Head of caudate nucleus (tissue), 42 donors: ENCODE measurements at places on chromosomes 4 and X.

DNA sequence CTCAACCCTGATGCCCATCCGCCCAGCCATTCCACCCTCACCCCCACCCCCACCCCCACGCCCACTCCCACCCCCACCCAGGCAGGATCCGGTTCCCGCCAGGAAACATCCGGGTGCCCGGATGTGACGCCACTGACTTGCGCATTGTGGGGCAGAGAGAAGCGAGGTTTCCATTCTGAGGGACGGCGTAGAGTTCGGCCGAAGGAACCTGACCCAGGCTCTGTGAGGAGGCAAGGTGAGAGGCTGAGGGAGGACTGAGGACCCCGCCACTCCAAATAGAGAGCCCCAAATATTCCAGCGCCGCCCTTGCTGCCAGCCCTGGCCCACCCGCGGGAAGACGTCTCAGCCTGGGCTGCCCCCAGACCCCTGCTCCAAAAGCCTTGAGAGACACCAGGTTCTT is at the start of gene MAGEA1:
MAGEA1 (plus strand) TSS at position 154 of the 400 bp plus-strand sequence. CDS start 3,106 bp downstream, outside the sequence.
- no peak for DNase-seq

DNA sequence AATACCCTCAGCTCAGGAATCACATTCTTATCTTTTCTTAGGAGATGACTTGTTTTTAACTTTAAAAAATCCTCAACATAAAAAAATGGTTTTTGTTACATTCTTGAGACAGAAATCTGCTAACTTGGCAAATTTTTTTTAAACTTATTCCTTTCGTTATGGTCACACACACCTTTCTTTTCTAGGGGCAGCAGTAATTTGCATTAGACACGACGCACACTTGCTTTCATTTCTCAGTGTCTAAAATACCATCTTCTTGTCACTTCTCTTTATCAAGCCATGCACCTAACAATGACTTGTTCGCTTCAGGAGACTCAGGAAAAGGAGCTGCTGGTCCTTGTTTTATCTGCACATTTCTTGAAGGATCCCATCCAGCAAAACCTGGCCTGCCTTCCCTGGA is 112.6 kb upstream of the TBL1X start:
- no peak for DNase-seq

GRCh38 chr4:54741202-54741601 is 83.4 kb downstream of the KIT start:
- DNase-seq, result no peak

DNA sequence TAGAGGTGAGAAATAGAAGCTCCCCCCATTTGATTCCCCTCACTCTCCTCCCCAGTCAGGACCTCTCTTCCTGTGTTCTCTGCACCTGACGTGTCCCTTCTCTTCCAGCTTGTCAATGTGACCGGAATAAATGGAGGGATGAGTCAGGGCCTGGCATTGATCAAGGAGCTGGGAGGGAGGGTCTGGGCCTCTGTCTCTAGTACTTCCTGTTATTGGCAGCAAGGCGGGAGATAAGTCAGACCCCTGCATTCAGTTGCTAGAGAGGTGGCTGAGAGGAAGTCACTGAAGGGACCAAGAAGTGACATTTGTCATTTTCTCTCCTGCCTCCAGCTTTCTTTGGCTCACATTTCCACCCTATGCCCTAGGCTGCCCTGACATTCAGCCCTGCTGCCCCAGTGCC is 35.1 kb upstream of the ZNF41 start:
- no peak for DNase-seq

GRCh38 chr4:89803915-89804314 is 33.0 kb downstream of the SNCA start:
- DNase-seq, result no peak

- peak; percentile 61 for DNase-seq
These were observed 367.4 kb downstream of the UNC5C start for GRCh38 chr4:95181243-95181995.

DNA sequence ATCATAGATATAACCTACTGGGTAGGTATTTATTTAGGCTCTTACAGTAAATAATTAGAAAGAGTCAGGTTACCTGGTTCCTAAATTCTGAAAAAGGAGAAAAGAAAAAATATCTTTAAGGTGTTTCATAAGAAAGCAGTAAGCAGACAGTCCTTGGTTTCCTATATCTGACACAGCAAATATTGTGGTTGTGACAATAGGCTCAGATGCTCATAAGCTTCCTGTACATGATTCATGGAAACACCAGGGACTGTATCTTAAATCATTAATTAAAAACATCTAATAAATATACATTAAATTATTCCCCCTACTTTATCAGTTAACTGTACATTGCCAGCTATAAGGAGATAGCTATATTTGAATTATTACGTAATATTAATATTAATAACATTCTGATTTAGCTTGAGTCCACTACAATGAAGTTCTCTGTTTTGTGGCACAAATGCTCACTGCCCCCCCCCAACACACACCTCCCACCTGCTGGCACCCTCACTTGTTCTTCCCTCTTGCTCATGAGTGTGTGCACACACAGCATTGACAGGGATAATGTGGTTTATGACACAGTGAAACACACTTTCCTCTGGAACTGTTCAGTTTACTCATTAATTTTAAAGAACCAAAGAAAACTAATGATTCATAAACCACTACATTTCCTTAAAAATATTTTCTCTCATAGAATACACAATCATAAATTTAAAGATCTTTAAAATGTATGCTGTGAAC is 187.4 kb downstream of the NR3C2 start:
- no peak for DNase-seq

DNA sequence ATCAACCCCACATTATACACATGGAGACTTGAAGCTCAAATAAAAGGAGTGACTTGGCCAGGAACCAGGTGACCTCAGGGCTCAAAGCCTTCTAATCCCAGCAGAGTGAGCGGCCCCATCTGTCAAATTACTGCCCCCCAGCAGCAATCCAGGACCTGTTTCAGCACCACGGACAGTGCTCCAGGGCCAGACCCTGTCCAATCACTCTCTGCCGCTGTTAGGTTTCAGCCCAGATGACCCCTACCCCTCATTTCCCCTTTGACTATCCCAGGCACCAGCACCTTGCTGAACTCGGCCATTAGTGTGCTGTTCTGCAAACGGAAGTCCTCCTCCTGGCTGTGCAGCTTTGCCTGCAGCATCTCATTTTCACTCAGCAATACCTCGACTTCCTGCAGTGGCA is 5.1 kb downstream of the GRIPAP1 start:
- no peak for DNase-seq

- DNase-seq, result no peak
These were observed 153.8 kb upstream of the RAPGEF2 start for GRCh38 chr4:158949099-158949498.

DNA sequence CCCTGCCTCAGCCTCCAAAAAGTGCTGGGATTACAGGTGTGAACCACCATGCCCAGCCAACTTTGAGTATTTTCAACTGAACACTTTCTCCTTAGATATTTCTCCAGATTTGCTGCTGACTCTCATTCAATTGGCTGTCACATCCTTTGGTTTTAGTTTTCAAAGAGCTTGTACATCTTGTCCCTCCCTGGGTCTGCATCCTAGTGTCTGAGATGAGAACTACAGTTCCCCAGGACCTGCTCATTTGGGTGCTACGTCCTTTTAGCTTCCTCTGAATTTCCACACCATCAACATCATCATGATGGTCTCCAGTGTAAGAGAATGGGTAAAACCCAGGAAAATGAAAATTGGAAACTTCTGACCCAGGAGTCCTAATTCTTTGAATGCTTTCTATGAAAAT is 312.9 kb downstream of the NLGN4X start:
- no peak for DNase-seq

DNA sequence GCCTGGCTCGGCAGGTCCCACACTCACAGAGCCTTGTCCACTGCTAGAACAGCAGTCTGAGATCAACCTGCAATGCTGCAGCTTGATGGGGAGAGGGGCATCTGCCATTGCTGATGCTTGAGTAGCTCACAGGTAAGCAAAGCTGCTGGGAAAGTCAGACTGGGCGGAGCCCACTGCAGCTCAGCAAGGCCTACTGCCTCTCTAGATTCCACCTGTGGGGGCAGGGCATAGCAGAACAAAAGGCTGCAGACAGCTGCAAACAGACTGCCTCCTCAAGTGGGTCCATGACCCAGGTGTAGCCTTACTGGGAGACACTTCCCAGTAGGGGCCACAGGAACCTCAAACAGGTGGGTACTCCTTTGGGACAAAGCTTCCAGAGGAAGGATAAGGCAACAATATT is 110.6 kb upstream of the ADAMTS3 start:
- DNase-seq, result no peak

DNA sequence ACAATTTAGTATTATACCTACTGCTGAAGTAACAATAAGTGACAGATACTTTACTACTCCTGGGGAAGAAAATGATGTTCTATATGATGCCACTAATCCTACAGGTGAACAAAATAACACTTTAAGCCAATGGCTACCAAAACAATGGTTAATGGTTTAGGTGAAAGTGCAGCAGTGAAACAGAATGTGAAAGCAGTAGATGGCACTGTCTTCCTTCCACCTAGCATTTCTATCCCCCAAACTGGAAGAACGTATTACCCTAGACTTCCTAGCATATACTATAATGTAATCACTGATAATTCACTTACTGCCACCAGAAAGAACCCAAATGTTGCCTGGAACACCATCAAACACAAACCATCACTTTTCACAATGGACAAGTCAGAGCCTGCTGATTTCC is 18.9 kb upstream of the CABS1 start:
- DNase-seq, result no peak

DNA sequence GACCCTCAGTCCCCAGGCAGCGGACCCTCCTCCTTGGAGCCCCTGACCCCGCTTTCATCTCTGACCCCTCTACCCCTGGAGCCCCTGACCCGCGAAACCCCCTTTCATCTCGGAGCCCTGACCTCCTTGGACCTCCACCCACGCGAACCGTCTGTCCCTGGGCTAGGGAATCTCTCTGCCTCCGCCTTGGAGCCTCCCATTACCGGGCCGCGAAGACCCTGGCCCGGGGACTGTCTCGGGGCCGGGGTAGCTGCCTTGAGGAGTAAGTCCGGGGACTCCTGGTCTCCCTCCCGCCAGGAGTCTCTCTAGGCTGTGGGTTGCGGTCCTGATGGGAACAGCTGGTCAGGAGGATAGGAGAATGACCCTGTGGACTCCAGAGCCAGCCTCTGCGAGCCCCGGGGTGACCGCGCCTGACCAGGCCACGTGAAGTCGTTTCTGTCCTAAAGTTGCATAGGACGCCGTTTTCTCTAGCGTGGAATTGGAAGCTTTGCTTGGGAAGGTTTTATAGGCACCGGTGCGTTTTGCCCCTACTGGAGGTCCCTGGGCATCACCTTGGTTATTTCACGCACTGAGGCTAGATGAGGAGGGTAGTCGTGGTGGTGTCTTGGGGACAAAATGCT is 824 bp downstream of the TBC1D14 start:
- no peak for DNase-seq

DNA sequence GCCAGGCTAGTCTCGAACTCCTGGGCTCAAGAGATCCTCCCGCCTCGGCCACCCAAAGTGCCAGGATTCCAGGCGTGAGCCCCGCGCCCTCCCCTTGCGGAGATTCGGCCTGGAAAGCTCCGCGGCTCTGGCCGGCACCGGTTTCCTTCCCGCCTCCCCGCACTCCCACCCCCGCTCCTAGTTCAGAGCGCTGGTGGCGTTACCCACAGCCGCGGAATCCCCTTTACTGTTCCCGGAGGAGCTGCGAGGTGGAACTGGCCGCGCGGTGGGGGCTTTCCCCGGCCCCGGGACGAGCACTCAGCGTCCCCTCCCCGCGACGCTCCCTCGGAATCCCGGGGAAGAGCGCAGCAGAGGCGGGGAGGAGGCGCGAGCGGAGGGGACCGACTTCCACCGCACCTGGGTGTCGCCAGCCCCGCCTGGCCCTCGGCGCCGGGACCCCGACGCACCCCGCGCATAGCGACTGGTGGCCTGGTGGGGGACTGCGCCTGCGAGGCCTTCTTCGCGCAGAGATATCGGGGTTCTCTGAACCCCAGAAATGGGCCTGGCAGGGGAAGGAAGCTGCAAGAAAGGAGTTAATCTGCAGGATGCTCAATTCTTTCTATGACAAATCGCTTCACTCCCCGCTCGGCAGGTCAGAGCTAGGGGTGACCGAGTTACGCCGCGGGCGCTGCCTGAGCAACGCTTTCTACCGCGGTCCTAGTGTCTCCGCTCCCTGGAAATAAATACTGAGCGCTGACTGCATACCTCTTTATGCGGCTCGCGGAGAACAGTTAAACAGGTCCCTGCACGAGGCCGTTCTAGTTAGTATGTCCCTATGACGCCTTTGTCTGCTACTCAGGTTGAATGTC is 14.6 kb upstream of the SLC25A4 start:
- peak; percentile 39 for DNase-seq

DNA sequence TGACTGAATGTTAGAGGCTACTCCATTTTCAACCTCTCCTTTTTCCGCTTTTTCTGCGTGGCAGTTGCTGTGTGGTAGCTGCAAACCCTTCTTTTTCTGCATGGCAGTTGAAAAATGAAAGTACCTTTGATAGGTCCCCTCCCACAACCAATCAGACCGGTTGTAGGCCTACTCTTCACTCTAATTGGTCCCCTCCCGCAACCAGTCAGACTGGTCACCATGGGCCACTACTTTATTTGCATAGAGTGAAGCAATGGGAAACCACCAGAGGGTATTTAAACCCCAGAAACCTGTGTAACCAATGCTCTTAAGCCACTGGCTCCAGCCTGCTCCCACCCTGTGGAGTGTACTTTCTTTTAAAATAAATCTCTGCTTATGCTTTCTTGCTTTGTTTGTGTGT is 877.8 kb downstream of the FAM133A start:
- no peak for DNase-seq

DNA sequence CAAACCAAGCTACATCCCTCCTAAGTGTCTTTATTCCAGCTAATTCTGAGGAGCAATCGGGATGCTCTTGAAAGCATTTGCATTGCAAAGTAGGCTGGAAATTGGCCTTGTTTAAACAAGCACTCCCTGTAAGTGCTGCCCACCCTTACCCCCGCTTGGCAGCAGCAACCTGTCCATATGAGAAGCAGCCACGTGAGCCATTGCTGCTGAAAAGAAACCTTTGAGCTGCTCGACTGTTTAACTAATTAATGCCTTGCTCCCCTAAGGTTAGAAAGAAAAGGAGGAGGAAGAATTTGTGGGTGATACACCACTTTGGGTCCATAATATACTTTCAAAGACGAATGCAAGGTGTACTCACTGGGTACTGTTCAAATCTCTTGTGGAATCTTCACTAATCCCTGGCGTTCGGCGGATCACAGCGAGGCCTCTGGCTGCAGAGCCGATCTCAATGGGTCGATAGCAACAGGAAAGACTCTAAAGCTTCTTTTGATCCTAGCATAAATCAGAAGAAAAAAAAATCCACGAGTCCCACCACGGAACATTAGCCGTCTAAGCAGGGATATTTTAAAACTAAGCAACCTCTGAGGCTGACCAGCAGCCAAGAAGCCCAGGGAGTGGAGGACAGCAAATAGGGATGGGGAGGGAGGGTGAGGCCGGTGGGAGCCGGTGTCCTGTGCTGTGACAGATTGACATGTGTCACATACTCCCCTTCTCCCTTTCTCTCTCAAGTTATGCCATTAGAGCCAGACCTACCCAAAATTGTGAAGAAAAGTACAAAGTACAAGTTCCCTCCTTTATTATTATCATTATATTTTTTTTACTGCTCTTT is 37.2 kb upstream of the MGST2 start:
- DNase-seq, result no peak

GRCh38 chr4:100848841-100849240 is 331.0 kb upstream of the EMCN start:
- no peak for DNase-seq

- no peak for DNase-seq
These were observed 1.0 kb downstream of the TBCK start for GRCh38 chr4:106314960-106315359.
